NCI-H1930 (cell line): ENCODE measurements at places on chromosomes 11 and 22.

GRCh38 chr11:373716-374551 is 4.6 kb downstream of the B4GALNT4 start:
- DNase-seq: no peak

DNA sequence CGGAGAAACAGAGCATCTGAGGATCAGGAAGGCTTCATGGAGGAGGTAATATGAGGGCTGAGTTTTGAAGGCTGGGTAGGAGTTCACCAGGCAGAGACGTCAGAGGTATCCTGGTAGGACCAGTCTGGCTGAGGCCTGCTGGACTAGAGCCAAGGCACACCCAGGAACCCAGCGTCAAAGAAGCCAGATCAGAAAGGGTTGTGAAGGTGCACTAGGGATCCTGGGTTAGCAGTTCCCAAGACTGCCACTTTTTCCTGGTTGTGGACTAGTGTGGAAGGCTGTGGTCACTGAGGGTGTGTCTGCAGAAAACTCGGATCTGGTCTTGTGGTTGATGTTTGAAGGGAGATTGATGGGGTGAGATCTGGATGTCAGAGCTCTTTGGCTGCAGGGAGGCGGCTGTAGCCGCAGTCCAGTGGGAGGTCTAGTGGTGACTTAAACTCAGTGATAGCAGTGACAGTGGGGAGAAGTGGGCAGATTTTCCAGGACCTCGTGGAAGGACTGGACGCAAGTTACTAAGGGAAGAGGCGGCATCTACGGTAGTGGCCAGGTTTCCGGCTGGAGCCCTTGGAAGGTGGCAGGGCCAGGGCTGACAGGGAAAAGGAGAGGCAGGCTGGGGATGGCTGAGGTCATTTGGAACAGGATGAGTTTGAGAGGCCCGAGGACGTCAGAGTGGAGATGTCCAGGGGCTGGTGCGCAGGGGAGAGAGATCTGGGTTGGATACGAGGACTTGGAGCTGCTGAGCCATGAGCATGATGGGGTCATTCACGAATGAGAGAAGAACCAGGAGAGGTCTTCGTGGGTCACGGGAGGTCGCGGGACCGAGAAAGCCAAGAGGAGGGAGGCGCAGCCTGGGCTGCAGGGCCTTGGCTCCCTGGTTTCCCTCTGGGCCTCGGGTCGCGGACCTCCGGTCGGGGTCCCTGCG is 10.9 kb downstream of the RELA start:
- no peak for DNase-seq

GRCh38 chr22:38694940-38695339 is 5.8 kb downstream of the JOSD1 start:
- no peak for DNase-seq

DNA sequence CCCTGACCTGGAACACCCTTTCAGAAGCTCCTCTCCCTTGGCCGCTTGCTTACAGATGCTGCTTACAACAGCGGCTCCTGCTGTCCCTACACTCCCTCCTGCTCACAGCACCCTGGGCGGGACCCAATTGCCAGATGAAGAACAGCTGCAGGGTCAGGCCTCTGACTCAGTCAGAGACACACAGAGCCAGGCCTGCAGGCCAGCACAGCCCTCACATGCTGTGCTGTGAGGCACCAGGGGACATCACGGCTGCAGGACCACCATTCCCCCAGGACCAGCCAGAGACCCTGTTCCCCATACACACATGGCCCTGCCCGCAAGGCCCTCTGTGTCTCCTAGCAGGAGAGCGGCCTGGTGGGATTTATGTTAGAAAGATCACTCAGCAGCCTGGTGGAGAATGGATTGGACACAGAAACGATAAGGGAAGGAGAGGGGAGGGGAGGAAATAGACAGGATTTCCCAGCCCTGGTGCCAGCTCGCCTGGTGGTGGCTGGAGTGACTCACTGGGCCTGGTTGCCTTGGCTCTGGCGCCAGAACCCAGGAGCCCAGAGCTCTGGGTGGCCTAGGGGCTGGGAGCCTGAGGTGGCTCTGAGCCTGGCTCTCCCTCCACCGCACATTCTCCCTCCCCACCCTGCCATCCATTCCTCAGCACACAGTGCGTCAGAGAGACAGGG is 6.7 kb downstream of the CAPN5 start:
- DNase-seq: no peak

GRCh38 chr11:120331301-120331996 is 4.8 kb upstream of the ARHGEF12 start:
- DNase-seq: no peak

- peak; percentile 21 for DNase-seq
These were observed 380 bp downstream of the C11orf96 start for GRCh38 chr11:43942662-43943371.

DNA sequence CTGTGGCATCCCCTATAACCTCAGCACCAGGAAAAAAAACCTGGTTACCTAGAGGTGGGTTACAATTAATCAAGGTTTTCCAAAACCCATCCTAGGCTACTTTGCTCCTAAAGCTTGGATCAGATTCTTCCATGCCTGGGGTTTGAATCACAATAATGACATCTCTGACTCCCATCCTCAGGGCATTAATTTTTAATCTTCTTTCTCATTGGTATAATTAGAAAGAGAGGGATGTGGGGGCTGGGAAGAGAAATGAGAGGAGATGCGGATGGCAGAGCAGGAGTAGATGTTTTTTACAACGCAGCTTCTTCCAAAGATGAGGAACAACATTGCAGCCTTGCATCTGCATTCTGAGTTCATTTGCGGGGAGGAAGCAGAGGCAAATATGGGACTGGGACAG is 117.2 kb upstream of the E2F8 start:
- no peak for DNase-seq

GRCh38 chr22:40449676-40450035 is 79.3 kb downstream of the SGSM3 start:
- DNase-seq: no peak

DNA sequence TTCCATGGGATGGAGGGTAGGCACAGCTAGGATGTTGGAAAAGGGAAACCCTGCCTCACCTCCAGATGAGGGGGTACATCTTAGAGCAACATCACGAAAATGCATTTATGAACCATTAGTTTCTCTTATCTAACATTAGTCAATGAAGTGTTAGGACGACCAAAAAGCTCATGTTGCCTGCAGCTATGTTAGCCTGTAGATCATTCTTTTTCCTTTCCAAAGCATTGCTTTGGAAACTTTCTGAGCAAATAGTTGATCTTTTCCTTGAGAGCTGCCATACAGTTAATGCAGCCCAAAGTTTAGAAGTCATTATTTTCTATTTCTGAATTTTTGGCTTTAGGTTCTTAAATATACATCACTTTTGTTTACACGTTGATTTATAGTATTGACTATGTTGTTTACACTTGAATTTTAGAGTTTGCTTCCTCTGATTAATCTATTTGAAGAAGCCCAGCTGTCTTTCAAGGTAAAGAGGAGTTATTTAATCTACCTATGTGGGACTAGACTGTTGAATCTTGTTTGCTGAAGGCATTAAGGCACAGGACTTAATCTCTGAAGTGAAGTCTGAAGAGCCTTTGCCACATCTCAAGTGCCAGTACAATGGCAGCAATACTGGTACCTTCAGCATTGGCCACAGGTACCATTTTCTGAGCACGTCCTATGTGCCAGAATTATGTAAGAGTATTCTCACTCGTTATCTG is 11.0 kb downstream of the POU2AF3 start:
- DNase-seq: no peak

DNA sequence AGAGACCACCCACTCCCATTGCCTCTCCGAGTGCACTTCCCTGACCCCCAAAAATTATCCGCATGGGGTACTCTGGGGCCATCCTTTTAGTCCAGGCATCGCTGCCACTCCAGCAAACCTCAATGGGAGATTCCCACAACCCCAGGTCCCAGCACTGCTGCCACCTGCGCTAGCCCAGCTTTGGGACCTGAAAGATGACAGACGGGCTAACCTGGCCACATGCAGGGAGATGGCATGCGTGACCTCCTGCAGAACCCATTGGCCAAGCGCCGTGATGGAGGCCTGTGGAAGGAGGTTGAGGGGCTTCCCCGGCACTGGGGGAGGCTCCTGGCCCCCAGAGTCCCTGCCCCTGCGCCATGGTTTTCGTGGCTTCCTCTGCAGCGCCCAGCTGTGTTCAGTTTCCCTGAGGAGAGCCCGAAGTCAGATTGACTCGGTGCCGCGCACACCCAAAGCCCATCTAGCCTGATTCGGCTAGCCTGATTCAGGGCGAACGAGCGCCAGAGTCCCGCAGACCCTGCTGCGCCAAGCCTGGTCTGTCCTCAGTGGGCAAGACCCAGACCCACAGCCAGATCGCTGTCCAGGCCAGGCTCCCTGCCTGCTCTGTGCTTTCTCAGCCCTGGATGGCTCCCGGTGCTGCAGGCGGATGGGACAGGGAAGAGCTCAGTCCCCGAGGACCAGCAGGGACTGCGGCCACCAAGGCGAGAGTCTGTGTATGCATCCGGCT is 751 bp upstream of the WNT7B start:
- DNase-seq: no peak

GRCh38 chr11:68038718-68039525 is at the start of gene TCIRG1:
TSS of gene TCIRG1 (plus strand) at chr11:68039025. CDS start at chr11:68041272, 2,247 bp downstream.
- DNase-seq: no peak

GRCh38 chr11:85673393-85673792 is 8.5 kb upstream of the CREBZF start:
- no peak for DNase-seq

DNA sequence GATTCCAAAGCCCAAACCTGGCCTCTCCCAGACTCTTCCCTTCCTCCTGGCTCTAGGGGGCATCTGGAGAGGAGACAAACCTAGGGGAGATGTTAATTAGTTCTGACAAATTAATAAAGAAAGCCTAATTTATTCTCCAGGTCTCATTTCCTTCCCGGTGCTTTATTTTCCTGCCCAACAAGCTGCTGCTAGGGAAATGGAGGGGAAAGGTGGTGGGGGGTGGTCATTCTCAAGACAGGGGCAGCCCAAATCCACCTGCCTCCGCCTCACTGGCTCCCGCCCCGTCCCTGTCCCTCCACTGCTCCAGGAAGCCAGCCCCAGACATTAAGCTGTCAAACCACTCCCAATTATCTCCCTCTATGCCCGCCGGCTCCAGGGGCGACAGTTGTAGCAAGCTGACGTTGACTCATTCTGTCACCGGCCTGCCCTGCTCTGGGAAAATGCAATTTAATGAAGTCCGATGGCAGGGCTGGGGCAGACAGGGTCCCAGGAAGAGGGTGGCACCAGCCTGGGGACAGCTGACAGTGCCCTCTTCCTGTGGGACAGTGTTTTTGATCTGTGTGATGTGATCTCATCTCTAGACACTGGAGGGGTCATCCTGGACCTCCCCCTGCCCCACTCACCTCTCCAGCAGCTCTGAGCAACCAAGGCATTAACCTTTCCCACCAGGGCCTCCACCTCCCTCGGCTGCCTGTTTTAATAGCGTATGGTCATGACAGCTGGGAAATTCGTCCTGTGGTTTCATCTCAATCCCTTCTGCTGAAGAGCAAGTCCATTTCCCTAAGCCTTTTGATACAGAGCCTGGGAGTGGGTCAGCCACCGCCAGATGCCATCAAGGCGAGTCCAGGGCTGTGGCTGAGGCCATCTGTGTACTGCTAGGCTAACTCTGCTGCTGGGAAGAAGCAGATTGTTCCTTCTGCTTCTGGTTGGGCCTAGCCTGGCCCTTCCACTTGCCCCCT is 27.1 kb downstream of the NECTIN1 start:
- no peak for DNase-seq

- peak; percentile 32 for DNase-seq
These were observed 2.7 kb downstream of the CRYBB3 start for GRCh38 chr22:25202290-25202921.

DNA sequence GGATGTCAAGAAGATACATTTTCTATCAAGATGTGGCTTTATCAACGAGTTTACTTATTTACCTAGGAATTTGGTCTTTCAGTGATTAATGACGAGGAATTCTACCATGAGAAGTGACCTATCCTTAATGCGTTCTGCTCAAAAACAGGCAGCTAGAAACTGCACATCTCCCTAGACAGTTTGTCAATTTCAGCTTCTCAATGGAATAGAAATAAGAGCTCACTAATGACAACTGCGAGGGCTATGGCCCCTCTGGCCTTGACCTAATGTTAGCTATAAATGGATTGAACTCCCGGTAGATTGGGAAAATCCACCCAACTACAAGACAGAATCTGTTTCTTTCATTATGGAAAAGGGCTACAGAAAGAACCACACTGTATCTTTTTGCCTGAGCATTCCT is 223.4 kb downstream of the CADM1 start:
- DNase-seq: no peak

DNA sequence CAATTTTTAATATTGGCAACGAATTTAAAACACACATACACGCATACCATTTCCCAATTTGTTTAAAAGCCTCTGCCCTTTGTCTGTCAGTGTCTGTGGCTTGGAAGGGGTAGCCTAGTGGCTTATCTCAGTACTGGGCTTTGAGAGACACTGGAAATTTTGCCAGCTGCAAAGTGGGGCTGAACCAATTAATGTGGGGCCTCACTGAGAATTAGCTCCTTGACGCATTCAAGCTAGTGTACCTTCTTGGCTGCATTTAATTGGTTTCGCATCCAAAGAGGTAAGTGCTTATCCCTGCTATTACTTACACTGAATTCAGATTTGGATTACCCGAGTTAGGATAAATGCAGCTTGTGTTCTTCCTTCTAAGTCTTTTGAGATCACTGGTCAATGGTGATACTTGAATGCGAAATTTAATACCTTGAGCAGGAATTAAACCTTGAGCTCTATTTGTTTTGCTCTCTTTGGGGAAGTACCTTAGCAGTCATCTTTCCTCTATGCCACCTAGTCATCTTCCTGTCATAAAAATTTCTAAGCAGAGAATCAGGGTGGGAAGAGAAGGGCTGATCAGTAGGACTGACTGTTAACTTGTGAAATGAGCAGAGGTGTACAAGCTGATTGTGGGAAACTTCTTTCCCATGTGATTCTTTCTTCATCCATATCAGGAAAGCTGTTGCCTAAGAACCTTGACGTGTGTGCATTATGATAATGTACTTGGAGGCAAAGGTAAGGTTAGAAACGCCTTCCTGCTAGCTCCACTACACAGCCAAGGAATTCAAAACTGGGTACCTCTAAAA is 187.7 kb upstream of the E2F8 start:
- no peak for DNase-seq
